ENCODE measurements at places on chromosomes 16 and 17.

DNA sequence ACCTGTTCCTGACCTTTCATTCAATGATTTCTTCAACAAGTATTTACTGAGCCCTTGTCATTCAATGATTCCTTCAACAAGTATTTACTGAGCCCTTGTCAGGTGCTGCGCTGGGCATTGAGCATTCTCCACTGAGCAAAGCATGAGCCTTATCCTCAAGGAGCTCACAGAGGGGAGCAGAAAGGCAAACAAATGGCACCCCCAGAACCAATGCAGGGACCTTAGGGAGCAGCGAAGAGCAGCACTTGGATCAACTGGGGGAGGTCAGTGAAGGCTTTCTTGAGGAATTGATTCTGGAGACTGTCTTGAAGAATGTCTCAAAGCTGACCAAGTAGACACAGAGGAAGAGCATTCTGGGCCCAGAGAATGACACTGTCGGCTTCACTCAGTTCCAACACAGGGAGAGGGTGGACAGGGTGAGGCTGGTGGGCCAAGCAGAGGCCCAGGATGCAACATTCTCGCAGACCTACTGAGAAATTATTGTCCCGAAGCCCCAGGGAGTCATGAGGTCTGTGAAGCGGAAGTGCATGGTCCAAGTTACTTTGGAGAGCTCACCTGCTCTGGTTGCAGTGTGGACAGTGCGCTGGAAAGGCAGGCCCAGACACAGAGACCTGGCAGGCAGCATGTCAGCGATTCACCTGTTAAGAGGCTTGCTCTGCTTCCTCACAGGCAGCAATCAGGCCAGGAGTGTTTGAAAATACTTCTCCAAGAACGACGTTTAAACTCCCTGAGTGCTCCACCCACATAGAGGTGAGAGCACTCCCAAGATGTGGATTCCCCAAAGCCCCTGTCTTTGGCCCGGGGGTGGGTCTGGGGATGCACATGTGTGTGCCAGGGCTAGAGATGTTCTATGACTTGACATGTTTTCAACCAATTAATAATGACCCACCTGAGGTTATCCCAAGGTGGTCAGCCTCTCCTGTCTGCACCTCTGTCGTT is 3.2 kb upstream of the MPO start:
- no peak for DNase-seq

- no peak for DNase-seq
These were observed 8.6 kb upstream of the NXPH3 start for GRCh38 chr17:49567104-49567521.

DNA sequence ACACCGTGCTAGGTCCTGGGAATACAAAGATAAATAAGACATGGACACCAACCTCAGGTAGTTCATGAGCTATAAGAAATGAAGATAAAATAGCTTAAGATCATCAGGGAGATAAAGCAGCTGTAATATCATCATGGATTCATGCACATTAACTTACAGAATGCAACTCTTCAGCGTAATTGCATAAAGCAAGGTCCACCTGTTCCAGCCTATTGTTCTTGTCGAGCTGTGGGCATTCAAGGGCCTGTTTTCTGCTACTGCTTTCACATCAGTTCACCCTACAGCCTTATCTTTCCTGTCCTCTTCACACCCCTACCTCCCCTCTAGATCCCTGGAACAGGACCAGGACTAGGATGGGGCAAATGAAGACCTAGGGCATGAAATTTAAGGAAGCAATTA is 133.9 kb downstream of the SPACA3 start:
- no peak for DNase-seq

DNA sequence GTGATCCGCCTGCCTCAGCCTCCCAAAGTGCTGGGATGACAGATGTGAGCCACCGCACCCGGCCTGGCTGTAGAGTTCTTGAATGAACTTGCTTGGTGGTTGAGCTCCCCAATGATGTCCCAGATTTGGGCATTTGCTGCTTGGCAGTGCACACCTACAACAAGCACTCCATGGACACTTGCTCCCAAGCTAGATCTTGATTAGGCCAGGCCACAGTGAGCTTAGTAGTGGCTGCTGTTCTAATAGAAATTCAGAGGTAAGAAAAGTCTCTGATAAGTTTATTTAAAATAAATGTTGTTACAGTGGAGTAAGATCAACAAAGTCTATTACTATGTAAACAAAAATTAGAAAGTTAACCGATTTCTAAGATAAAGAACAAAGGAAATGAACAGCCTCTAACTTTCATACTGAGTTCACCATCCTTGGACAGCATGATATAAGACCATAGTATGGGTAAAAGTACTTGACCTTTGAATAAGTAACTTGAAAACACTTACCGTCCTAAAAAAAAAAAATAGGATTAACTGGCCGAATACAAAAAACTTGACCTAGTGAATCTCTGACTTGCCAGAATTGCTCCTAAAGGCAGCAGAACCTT is 951 bp downstream of the TMED6 start:
- no peak for DNase-seq

DNA sequence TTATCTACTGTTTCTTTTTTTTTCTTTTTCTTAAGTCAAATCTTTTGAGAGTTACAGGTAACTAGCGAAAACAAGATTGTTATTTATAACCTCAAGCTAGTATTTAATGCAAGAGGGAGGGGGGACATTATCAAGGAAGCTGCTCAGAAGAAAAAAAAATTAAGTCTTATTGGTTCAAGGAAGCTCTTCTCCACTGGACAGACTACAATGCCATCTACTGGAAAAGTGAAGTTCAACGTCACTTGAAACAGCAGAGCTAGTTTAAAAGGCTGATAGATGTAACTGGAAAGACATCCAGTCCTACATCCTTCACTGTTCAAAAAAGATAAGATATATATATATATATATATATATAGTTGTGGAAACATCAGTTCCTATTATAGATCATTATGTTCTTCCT is 418.0 kb upstream of the PSMD7 start:
- no peak for DNase-seq

DNA sequence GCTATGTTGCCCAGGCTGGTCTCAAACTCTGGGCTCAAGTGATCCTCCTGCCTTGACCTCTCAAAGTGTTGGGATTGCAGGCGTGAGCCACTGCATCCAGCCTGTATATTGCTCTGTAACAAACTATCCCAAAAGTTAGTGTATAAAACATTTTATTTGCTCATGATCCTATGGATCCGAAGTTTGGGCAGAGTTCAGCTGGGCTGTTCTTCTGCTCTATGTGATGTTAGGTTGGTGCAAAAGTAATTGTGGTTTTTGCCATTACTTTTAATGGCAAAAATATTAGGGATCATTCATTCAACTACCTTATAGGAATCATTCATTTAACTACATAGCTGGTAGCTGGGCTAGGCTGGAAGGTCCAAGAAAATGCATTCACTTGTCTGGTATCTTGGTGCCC is 12.8 kb upstream of the WFIKKN2 start:
- DNase-seq: no peak

- no peak for DNase-seq
These were observed 13.6 kb downstream of the ZFHX3 start for GRCh38 chr16:73034374-73034773.

DNA sequence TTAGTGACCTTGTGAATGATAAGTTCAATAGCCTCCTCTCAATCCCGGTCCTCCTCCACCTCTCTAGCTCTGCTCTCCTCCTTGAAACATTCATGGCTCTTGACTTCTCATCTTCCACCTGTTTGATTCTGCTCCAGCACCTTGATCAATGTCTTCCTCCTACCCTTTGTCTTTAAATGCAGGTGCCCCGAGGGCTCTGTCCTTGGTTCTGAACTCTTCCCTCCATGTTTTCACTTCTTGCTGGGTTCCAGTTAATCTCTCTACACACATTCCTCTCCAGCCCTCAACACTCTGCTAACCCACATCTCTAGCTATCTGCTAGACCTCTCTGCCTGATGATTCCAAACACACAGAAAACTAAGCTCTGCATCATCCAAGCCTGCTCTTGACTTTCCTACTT is 13.4 kb downstream of the CD300E start:
- DNase-seq: no peak

GRCh38 chr16:19098173-19098572 is 15.6 kb upstream of the ITPRIPL2 start:
- no peak for DNase-seq

DNA sequence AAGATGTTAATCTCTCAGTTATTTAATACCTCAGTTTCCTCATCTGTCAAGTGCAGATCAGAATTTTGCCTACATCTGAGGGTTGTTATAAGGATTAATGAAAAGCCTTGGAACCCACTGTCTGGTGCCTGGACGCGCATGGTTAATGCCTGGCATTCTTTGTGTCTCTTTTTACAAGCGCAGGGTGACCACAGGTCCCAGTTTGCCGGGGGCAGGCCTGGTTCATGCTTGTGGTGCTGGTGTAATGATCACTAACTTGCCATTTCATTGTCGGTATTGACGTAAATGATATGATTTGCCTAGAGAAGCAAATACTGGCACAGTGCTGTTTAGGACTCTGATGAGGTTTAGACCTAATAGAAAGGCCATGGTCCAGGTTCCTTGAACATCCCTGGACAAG is 23.1 kb downstream of the MRC2 start:
- DNase-seq: no peak

Measured in omental fat pad (tissue), 4 donors.